ENCODE measurements at places on chromosomes 2 and 18.
A peak's percentile ranks its signal among the peaks of the same experiment; 100 is the strongest.

DNA sequence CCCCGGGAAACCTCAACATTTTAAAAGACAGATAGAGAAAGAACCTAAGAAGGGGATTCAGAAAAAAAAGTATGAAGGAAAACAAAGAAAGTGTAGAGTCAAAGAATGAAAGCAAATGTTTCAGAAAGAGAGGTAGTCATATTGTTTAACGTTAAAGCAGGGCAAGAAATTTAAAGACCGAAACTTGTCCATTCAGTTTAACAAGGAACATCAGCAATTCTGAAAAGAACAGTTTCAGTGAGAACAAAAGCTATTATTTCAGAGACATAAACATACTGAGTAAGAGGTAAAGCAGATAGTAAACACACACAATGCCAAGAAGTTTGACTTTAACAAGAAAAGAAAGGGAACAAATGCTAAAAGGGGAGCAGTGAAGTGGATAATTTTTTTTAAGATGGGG lies 41.1 kb downstream of the MBD2 start:
- DNase-seq, result no peak

DNA sequence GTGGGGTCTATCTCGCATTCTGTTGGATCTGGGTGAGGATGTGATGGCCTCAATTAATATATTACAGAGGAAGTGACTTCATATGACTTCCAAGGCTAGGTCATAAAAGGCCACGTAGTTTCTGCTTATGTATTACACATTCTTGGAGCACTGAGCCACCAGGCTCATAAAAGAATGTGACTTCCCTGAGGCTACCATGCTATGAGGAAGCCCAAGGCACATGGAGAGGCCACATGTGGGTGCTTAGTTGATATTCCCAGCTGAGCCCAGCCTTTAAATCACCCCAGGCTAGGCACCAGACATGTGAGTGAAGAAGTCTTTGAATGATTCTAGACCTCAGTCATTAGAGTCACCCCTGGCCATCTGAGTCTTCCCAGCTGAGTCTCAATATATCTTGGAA lies 13.3 kb upstream of the REEP1 start:
- no peak for DNase-seq

GRCh38 chr2:235591921-235592320 lies 98.1 kb downstream of the AGAP1 start:
- no peak for DNase-seq

DNA sequence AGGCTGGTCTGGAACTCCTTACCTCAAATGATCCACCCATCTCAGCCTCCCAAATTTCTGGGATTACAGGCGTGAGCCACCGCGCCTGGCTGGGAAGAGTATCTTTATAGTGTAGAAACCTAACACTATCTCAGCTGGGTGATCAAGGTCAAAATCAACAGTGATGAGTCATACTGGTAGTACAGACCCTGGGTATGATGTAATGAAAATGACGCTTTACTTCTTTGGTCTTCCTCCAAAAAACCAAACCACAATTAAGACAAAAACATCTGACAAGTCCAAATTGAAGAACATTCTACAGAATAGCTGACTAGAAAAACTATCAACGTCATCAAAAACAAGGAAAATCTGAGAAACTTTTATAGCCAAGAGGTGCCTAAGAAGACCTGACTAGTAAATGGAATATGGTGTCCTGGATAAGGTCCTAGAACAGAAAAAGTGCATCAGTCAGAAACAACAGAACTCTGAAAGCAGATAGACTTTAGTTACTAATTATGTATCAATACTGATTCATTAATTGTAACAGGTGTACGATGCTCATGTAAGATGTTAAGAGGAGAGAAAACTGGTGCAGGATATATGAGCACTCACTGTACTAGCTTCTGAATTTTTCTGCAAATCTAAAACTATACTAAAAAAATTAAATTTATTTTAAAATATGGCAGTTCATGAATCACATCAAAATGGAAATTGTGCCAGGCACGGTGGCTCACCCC lies 25.4 kb downstream of the PDCL3 start:
- peak; percentile 9 for DNase-seq

DNA sequence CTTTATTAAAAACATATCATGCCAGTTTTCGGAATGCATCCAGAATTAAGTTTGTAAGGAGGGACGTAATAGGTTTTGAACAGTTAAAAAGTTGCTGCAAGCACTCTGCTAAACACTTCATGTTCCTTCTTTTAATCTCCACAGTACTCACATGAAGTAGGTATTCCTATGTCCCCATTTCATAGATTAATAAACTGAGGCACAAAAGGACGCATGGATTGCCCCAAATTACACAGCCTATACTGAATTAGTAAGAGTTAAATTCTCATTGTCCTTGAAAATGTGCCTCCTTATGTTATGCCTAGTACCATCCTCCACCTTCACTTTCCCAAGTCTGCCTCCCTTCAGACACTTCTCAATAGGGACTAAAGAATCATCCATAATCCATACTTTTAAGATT lies 358.9 kb upstream of the ATP5MC3 start:
- DNase-seq, result no peak

DNA sequence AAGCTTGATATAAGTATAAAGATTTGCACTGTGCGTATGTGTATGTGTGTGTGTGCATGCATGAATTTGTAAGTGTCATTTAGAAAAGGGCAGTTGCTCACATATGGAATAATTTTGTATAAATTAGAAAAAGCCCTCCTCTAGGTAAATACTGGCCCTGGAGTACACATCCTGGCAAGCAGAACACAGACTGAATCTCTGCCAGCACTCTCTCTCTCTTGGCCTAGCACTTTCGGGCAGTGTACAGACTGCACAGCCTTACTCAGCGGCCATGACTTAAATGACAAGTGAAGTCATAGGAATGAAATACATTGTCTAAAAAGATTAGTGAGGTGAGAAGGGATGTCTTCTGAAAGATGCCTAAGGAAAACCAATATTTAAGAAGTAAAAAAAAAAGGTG lies 214.1 kb downstream of the RDH14 start:
- DNase-seq, result no peak

DNA sequence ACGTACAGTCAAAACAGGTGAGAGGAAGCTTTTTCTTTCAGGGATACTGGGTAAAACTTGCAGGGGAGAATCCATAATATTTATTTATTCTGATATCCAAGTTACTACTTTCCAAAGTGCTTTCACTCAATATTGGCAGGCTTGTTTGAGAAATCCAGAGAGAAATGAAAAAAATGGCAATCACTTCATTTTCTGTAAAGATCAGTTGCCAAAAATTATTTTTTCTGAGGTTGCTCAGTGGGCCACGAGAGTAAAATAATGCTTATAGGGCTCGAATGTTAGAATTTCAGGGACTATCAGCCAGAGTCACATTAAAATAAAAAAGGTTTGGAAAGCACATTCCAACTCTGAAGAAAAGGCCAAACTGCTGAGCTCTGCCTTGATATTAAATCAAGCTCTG lies 324.6 kb upstream of the RND3 start:
- DNase-seq, result no peak

DNA sequence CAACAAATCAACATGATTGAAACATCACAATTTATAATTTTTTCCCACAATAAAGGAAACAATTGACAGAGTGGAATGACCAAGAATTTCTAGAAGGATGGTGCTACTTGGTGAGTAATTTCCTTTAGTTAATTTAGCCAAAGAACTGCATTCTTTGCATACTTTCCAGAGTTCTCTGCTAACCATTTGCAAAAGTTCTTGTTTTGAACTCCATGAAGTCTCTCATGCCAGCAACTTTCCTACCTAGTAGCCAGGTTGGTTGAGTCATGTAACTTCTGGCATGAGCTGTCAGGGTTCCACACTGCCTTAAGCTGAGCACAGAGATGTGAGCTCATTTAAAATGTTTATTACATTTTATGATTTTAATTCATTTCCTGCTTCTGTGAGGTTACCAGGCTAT lies 539.6 kb downstream of the PID1 start:
- DNase-seq, result no peak

GRCh38 chr18:12317664-12318333 lies 9.8 kb downstream of the TUBB6 start:
- DNase-seq, result no peak

- no peak for DNase-seq
Measured at GRCh38 chr2:38178556-38179419, 102.8 kb upstream of the CYP1B1 start.

DNA sequence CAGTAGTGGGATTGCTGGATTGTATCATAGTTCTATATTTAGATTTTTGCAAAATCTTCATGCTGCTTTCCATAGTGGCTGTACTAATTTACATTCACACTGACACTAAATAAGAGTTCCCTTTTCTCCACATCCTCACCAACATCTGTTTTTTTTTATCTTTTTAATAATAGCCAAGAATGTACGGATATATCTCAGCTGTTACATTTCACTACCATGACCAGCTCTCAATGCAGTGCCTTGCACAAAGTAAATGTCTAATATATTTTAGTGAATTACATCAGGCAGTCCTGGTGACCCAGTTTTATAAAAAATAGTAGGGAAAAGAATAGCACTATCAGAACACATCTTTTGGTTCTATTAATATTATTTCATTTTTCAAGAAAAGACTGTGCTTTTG lies 161.8 kb downstream of the LNPK start:
- DNase-seq, result no peak

DNA sequence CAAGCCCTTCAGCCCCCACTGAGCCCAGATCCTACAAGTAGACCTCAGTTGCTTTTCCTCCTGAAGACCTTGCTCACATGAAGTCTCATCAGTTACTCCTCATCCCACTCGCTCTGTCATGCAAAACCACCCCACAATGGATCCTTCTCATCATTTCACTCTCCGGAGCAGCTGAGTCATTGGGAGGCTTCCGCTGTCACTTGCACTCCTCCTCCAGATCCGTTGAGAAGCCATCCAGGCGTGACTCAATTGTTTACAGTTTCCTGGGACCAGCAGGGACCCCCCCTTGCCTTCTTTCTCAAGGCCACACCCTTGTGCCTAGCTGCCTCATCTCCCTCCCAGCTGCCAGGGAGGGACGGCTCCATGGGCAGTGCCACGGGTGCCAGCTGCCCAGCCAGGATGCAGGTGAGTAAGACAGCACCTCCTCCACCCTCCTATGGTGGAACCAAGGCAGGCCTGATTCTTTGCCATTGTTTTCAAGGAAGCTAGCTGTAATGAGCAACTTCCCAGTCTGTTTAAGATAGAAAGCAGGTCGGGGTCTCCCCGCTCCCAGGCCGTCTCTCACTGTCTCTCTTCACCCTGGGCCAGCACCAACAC lies 16.3 kb downstream of the GPR55 start:
- no peak for DNase-seq

DNA sequence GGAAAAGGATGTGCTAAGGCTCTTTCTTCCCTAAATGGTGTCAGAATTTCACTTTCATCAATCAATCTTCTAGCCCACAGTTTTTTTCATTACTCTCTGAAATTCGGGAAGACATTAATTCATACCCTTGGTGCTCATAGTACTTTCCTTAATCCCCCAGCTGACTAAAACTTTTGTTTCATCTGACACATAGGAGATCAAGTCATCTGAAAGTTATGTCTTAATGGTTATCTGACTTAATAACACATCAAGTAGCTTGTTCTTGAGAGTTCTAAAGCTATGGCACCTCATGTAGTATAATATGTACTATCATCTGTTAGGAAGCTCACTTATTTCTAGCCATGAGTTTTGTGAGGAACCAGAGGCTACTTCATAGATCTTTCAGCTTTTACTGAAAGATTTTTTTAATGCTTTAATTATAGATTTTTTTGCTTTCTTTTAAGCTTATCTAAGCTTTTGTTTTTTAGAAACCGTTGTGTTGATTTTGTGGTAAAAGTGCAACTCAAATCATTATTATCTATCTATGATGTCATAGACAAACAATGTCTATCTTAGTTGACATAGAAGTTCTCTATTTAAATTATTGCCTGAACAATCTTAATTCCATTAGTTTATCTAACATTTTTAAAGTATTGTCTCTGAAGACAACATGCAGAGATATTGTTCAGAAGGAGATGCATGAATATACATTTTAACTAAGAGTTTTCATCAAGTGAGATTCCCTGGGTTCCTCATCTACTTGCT lies 93.6 kb upstream of the UBXN4 start:
- DNase-seq, result no peak

GRCh38 chr2:9153643-9153980 lies 53.0 kb upstream of the ASAP2 start:
- no peak for DNase-seq

DNA sequence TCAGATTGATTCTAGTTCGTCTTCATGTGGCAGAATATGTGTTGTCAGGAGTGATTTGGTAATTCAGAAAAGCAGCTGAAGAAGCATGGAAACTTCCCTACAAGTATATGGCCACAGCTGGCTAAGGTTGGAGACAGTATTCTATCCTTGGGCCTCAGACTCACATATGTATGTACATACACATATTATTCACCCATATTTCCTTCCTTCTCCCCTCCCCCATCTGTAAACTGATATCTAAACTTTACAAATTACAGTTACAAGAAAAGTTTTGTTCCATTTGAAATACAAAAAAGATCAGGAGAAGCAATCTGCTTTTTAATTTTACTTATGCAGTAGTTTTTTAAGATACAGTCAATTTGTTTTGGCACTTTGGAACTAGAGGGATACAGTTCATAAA lies 3.1 kb downstream of the SP3 start:
- DNase-seq, result no peak

DNA sequence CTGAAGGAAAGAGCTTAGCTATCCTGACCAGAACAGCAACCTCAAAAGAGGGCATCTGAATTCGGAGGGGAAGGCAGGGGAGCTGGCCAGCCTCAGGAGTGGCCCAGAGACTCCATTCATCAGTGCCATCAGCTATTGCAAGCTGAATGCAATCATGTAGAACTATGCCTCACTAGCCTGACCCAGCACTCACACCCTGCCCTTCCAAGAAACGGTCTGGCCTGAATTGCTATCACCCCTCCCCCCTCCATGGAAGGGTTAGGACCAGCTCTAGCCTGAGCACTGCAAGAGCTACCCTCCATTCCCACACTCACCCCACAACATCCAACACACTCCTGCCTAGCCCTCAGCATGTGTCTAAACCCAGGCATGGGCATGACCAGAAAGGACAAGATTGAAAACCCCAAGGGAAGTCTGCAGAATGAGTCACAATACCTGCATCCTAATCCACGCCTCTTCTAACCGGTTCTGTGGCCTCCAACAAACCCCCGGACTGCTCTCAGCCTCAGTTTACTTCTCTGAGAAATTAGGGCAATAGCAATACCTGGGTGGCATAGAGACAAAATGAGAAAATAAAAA lies 120.3 kb downstream of the BCL11A start:
- DNase-seq, result no peak

DNA sequence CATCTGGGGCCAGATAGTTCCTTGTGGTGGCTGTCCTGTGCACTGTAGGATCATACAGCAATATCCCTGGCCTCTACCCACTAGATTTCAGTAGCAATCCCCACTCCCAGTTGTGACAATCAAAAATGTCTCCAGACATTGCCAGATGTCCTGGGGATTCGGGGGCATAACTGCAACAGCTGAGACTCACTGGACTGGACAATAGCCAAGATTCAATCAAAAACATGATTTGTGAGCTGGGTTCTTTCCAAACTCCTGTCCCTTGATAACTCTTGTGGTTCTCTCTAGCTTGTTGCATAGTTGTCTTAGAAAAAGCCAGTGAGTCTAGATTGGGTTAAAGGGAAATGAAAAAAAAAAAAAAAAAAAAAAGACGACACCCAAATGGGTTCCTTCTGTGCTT lies 293.4 kb downstream of the CELF4 start:
- no peak for DNase-seq

- DNase-seq, result no peak
Measured at GRCh38 chr2:221501883-221502269, 70.2 kb downstream of the EPHA4 start.
